BE2C (cell line): ENCODE measurements at places on chromosomes 2 and 18.

DNA sequence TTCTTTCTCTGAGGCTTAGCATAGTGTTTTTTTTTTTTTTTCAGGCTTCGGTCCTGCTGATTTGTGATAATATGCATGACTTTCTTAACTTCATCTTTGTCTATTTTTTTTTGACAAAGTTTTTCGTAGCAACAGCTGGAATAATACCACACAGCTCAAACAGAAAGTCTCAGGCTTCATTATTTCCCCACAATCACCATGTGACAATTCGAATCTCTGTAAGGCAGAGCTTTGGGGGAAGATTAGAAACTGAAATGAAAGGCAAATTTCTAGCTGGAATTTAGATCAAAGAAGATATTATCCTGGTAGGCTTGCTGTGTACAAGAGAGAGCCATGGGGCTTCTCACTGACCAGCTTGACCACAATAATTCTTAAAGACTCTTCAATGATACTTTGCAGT lies 12.2 kb upstream of the CD28 start:
- no peak for DNase-seq

GRCh38 chr18:45619062-45619825 lies 4.0 kb downstream of the SLC14A2 start:
- no peak for DNase-seq

GRCh38 chr2:13558368-13558767 lies 841.6 kb downstream of the TRIB2 start:
- DNase-seq: no peak

DNA sequence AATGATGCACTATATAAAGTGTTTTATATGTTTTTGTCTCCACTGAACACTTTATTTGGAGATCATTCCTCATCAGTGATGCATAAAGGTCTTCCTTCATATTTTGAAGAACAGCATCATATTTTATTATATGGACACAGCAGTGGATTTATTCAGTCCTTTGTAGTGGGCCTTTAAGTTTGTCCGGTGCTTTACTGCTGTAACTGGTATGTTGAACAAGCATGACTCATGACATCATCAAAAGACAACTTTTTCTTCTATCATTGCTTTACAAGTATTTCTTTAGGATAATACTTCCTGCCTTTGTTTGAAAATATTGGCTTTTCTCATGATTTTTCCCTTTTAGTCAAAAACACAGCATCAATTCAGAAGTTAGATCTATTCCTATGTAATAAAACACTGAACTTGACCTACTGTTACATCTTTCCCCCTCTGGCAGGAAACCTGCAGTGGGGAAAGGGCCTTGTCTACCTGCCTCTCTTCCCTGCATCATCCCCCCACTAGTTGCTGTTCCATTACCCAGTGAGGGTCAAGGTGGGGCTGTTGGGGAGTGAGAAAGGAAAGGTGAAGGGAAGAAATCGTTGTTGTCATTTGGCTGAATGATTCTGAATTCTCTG lies 241.2 kb downstream of the CYP26B1 start:
- DNase-seq: no peak
